ENCODE measurements at places on chromosomes 4 and X.

- no peak for DNase-seq
These were observed 2.3 kb downstream of the HNRNPD start for GRCh38 chr4:82371497-82371896.

DNA sequence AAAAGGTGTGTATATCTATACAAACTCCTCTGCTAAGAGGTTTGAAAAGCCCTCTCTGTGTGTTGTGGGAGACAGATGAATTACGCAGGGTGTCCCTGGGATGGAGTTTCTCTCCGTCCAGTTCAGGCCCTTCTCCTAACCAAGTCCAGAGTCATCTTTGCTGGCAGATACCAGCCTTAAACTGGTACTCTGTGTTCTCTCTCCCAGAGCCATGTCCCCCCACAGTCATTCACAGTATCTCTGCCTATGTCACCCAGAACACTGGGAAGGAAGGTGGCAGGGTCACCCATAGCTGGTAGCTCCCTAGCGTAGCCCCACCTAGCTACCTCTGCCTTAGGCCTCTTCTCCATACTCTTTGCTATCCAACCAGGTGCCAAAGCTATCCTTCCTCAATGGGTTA lies 8.9 kb downstream of the AMER1 start:
- DNase-seq = no peak

DNA sequence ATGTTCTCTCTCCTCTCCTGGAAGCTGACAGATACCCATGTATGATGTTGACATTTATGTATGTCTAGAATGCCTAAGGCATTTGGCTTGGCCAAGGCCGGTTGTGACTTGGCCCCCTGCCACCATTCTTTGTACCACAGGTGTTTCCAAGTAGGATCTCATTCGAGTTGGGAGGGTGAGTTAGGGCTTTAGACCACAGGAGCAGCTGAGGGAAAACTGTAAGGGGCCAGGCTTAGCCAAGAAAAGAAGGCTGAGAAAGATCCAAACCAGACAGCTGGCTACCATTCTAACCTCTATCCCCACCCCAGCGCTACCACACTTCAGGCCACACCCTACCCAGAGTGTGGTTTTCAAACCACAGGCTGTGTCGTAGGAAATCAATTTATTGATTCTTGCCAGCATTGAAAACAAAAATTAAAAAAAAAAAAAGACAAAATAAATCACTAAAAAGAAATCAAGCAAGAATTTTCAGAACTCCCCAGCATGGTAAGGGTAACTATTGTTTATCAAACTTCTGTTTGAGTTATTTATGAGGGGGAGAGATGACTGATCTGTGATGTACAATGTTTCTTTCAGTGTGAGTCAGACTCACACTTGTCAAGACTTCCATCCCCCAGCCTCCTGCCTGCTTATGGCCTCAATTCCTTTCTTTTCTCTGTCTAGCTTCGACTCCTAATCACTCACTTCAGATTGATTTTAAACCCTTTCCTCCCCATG lies 9.9 kb downstream of the TMSB4X start:
- DNase-seq = no peak

GRCh38 chrX:68550193-68550592 lies 51.3 kb downstream of the YIPF6 start:
- DNase-seq = no peak

DNA sequence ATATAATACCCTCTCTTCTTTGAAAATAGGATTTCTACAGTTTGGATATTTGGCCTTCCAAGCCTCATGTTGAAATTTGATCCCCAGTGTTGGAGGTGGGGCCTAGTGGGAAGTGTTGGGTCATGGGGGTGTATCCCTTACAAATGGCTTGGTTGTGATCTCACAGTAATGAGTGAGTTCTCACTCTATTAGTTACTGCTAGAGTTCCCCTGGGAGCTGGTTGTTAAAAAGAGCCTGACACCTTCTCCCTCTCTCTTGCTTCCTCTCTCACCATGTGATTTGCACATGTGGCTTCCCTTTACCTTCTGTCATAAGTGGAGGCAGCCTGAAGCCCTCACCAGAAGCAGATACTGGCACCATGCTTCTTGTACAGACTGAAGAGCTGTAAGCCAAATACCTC lies 73.9 kb downstream of the HDAC8 start:
- no peak for DNase-seq

GRCh38 chrX:3176439-3176820 lies 135.2 kb downstream of the ARSF start:
- DNase-seq = no peak

GRCh38 chr4:141654098-141654497 lies 17.7 kb downstream of the IL15 start:
- DNase-seq = no peak

GRCh38 chrX:148412006-148412405 lies 88.4 kb upstream of the AFF2 start:
- DNase-seq = no peak

DNA sequence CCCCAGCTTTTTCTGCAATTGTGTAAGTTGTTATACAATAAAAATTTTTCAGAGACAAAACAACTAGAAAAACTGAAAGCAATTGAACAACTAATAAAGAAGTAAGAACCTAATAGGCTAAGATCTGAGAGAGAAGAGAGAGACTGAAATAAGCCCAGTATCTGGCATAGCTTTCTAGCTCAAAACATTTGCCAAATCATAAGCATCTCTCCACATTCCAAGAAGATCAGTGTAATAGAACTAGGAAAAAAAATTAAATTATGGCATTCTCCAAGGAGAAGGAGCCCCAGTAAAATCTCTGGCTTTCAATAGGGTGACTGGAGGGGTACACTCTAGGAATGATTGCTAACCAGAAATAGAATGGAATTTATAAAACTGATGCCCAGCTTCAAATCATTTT lies 19.0 kb upstream of the PPP3CA start:
- DNase-seq = no peak

DNA sequence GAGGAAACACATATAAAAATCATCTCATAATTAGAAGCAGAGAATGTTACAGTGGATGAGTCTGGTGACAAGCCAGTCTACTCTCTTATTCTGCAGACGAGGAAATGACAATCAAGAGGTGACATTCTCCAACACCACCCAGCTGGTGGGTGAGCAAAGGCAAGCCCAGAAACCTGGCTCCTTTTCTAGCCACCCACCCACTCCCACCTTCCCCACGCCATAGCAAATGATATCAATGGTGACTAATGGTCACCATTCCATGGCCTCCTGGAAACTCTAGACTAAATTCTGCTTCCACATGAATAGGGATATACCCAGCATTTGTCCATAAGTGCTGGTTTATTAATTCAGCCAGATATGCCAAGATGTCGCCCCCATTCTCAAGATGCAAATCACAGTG lies 10.7 kb downstream of the SEL1L3 start:
- no peak for DNase-seq

GRCh38 chrX:47859686-47860085 lies 23.0 kb downstream of the ZNF81 start:
- no peak for DNase-seq

DNA sequence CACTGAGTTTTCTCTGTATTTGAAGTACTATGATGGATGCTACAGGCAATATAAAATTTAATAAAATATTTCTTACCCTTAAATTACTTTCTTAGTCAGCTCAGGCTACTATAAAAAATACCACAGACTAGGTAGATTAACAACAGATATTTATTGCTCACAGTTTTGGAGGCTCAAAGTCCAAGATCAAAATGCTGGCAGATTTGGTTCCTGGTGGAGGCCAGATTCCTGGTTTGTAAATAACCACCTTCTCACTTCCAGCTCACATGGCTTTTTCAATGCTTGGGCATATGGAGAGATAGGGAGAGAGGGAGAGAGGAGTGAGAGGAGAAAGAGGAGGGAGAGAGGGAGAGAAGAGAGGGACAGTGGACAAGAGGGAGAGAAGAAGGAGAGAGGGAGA lies 24.5 kb upstream of the PACRGL start:
- no peak for DNase-seq

- no peak for DNase-seq
These were observed 42.6 kb downstream of the KDR start for GRCh38 chr4:55082756-55083155.

DNA sequence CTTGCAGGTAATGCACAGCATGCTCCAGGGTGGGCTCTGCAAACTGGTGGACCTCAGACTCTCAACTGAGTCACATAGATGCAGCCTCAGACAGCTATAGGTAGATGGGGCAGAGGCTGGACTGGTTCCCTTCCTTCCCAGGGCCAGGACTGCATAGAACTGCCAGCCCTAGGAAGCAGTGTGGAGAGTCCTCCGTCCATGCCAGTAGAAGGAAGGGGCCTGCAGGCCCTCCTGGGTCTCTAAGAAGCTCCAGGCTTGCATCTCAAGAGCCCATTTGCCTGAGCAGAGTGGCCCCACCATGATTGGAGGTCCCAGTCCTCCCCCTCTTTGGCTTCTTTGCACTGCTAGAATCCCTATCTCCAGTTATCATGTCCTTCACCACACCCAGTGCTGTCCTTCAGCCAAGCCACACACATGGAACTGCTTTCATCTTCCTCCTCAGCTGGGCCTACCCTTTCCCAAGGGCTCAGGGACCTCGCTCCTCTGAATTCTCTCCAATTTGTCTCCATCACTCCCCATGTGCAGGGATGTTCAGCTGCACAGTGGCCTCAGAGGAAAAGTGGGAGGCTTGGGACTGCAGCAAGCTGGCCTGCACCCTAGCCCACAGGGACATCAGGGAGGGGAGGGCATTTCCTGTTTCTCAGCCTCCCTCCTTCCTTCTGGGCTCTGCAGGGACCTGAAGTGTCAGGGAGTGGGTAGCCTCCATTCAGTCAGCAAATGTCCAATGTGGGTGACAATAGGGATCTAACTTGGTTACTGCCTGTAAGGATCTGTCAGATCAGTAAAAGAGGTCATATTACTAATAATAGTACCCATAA lies 146.0 kb downstream of the PJA1 start:
- no peak for DNase-seq

DNA sequence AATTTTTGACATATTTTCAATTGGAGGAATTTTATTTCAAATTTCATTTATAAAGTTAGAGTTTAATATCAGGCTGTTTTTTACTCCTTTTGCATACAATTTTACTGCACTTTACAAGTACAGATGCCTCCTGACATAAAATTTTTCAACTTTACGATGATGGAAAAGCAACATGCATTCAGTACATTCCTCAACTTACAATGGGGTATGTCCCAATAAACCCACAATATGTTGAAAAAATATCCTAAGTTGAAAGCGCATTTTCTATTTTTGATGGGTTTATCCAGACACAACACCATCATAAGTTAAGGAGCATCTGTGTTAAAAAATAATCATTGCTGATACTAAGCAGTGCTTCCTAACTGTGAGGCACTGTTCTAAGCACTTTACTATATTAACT lies 4.3 kb downstream of the KLHL5 start:
- DNase-seq = no peak

DNA sequence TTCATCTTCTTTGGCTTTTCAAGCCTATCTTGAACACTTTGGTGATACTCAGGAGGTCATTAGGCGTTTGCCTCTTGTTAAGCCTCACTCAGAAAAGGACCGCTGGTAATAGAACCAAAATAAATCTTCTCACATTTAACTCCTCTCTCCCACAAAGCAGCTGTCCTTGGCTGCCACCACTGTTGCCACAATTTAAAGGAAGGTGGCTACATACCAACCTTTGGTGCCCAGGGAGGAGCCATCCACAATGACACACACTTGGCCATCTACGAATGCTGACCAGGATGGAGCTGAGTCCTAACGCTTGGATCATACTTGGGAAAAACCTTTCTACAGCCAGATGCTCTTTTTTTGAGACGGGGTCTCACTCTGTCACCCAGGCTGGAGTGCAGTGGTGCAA lies 210.2 kb downstream of the HS6ST2 start:
- DNase-seq = no peak

GRCh38 chr4:5300283-5300682 lies 249.0 kb downstream of the STK32B start:
- DNase-seq = no peak

GRCh38 chrX:121000589-121000988 lies 15.0 kb upstream of the CT47A1 start:
- DNase-seq = no peak

- no peak for DNase-seq
These were observed at the start of gene GLRB for GRCh38 chr4:157075811-157076577. GLRB (plus strand) TSS chr4:157076150; CDS start chr4:157078025, 1,875 bp downstream.

DNA sequence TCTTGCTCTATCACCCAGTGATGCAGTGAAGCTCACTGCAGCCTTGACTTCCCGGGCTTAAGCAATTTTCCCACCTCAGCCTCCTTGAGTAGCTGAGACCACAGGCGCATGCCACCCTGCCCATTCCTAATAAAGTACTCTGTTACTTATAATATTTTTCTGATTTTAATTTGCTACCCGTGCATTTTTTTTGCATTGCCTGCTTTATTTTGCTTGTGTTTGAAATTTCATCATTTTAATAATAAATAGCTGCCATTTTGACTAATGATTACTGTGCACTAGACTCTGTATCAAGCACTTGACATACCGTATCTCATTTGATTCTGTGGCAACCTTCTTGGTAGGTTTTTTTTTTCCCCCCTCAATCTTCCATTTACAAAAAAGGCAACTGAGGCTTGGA lies 41.7 kb downstream of the FAM193A start:
- no peak for DNase-seq

- no peak for DNase-seq
These were observed 119.4 kb downstream of the DDIT4L start for GRCh38 chr4:100070868-100071267.

DNA sequence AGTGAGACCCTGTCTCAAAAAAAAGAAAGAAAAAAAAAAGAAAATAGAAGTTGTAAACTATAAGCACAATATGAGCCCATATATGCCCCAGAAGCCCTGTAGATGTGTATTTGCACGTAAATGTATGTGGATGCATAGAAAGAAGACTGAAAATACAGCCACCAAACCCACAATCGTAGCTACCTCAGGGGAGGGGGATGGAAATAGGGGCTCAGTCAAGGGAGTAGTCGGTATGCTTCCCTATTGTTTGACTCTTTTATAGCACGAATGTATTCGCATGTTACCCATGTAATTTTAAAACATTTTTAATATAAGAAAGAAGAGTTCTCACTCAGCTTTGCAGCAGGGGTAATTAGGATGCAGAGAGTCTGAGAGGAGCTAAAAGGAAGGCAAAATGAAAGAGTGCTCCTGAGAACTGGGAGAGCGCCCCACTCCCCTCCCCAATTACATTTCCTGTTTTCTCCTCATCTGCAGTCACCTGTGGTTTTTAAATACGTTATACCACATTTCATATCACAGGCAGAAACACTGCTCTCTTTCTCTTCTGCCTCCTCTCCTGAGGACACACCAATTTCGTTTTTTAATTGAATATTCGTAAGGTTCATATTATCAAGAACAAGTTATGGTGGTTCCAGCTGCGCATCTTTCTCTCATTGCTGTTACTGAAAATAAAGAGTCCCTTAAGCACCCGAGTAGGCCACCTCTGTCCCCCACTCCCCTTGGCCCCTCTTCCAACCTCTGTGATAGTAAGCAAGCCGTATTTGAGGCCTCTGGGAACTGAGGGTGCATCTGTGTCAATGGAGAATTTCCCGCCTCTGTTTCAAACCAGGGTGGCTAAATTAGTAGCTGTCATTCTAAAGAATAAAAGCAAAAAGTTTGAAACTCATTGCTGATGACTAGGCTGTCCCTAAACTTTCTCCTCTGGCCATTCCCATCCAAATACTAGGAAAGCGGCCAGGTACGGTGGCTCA lies 10.7 kb downstream of the SEPTIN6 start:
- no peak for DNase-seq

DNA sequence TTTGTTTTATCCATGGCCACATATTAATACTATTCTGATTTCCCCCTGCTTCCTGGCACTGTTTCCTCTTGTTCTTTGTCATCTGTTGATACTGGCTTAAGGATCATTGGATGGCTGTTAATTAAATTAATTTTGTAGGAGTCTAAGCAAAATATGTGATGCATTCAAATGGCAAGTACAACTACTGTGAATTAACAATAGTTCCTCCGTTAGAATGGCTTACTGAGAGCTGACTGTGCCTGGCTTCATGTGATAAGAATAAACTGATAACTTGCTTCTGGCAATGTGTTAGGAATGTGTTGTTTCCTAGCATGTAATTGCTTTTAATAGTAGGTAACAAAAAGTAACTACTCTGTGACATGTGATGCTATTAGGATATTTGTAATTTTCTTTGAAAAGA lies 98.5 kb downstream of the RPA4 start:
- DNase-seq = no peak

Data from activated T-helper 1 cell treated with anti-CD3 and anti-CD28 coated beads, Interleukin-2, amount 50 U/mL, for 16 hours (primary cell).